Fibroblast of skin of left quadriceps (primary cell): ENCODE measurements at places on chromosomes 16 and 17.

DNA sequence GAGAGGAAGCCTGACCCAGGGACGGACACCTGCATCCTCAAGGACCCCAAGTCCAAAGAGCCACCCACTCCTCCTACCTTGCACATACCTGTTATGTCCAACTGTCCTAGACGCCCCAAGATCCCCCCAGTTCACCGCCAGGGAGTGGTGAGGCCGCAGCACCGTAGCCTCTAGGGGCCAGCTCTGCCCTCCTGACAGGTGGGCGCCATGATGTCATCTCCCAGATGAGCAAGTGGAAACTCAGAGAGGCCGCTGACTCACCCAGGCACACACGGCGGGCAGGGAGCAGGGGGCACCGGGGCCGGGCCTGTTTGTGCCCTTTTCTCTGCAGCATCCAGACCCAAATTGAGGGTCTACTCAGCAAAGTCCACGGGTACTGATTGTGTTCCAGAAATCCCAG, 4.8 kb upstream of the ZNF469 start:
- no peak for DNase-seq

- DNase-seq = no peak
Observed at GRCh38 chr17:180381-181244, 837 bp downstream of the DOC2B start.

- DNase-seq = no peak
Observed at GRCh38 chr16:73400951-73401350, 353.0 kb upstream of the ZFHX3 start.

DNA sequence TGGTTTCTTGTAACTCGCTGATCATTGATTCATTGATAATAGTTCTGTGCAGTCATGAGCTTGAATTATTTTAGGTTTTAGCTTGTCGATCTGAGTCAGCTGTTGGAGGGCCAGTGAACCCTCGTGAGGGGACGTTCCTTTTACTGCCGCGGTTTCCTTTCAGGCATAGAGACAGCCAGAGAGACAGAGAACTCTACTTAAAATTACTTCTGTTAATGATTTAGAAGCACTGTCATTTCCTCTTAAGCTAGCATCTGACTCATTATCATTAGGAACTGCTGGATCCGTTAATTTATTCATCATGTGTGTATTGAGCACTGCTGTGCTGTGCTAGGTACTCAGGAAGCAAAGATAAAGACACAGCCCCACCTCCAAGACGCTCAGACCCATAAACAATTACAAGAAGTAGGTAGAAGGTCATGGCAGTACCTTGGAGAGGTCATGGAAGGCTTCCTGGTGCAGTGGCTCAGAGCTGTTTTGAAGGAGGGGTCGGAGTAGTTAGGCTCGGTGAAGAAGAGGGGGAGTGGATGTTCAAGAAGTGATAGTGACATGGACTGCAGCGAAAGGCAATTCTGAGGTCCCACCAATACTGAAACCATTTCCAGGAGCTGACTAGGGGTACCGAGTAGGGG, 3.3 kb downstream of the PGS1 start:
- peak; percentile 64 for DNase-seq

GRCh38 chr17:45146166-45146565, 2.1 kb upstream of the HEXIM1 start:
- no peak for DNase-seq

DNA sequence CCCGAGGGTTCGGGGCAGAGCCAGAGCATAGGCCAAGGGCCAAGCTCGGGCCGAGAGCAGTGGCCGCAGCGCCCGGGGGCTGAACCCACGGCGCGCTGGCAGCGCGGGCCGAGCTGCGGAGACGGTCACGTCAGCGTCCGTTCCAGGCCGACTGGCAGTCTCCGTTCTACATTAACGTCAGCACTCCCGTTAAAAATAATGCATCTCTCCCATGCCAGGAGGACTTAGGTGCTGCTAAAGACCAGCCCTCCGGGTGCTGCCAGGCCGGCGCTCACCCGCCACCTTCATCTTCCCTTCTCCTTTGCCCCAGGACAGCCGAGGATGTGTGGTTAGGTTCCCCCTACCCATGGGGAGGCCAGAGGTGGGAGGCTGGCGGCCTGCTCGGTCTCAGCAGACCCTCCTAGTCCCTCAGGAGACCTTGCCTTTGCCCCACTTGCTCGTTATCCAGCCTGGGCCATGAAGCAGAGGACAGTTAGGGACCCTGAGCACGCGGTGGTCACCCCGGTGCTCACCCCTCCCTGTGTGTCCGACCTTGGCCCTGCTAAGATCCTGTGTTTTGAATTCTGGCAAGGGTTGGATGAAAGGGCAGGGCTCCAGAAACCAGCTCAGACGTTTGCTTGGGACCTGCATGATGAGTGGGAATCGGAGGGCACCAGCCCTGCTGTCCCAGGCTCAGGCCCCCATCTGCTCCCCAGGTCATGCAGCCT, 572 bp downstream of the MPG start:
- no peak for DNase-seq

DNA sequence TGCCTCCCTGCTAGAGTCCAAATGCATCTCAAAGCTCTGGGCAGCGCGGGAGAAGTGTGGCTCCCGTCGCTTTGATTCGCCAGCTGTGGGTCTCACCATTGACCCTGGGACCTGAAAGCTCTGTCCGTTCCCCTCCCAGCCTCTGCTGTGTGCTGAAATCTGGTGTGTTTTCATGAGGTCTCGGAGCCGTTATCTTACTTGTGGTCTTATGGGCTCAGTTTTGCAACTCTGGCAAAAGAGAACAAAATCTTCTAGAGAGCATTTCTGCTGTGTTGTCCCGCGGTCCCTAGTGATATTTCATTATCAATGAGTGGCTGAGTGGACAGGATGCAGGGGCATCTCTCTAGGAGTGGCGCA, 13.3 kb downstream of the CRISPLD2 start:
- no peak for DNase-seq

- DNase-seq = no peak
Observed at GRCh38 chr17:58677194-58677880, 14.5 kb downstream of the TEX14 start.

DNA sequence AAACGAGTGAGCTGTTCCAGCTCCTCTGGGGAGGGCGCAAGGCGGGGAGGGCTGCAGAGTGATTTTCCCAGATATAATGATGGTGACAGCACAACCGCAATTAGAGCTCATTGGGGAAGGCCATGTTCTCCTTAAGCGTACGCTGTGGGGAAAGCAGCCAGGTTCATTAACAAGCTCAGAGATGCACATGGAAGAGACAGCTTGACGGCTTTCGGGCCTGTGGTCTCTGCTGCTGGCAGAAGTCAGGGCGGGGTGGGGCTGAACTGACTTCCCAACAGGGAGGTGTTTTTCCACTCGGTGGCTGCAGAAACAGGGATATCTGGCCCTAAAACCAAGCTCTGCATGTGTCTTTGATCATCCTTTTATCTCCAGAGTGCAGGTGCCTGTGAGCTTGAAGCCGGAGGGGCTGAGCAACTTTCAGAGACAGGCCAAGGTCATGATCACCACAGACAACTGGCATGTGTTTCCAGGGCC, 24.0 kb upstream of the CACNG1 start:
- DNase-seq = no peak

DNA sequence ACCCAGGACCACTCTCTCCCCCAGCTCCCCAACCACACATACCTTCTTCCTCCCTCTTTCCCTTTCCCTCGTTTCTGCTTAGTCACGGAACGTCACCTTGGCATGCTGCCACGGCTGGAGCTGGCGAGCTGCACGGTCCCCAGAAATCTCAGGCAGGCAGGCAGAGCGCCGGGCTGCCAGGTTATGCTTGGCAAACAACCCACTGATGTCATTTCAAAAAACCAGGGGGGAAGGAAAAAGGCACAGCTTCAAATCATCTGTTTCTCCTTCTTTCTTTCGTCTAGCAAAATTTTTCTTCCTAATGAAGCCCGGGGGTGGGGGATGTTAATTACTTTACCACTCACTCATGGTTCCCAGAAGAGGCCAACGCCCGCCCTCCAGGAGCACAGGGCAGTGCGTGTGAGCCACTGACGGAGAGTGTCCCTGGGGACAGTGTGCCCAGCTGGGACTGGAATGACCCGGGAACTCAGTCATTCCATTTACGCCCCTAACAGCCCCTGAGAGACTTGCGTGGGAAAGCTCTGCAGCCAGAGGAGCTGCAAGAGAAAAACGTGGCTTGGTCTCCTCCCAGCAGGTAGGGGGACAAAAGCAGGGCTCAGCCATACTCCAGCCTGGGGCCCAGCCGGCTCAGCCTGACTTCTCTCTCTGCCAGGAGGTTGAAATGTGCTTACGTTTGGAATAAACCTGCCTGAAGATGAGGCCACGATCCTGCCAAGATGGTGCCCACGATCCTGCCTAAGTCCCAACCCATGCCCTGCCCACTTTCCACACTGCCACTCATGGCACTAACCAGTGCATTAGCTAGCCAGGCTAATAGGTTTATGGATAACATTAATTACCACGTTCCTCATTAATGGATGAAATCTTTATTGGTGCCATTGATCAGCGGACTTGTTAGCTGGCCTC, 198.9 kb downstream of the ZFHX3 start:
- peak; percentile 78 for DNase-seq

GRCh38 chr17:74272731-74273201, 1.3 kb upstream of the DNAI2 start:
- no peak for DNase-seq

DNA sequence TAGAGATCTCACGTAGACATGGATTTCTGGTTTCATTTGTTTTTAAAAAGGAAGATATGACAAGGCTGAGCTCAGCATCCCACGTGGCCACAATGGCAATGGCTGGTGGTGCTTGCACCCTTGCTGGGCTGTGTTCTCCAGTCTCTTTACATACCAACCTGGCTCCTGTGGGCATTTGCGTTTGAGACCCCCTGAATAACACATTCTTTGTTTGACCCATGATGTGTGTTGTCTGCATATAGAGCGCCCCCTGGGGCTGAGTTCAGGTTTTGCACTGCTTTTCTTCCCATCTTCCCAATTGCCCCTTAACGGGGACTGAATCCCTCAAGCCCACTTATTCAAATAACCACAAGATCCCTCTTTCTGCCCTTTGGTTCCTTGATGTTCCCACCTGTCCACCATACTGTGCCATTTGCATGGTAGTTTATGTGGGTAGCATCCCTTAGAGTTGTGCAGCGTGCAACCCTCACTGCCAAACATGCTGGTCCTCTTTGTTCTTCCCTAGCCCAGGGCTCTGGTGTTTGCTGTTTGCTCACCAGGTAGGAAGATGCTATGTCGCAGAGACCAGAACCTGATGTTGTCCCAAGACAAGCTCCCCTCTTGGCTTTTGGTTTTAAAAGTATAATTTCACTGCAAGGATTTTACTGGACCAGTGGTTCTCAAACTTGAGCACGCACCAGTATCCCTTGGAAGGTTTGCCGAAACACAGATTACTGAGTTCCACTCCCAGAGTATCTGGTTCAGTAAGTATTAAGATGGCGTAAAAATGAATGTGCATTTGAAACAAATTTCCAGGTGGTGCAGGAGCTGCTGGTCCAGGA, 38.5 kb upstream of the NKD1 start:
- DNase-seq = no peak

GRCh38 chr17:51085150-51085805, 35.4 kb downstream of the SPAG9 start:
- DNase-seq = peak; percentile 3

DNA sequence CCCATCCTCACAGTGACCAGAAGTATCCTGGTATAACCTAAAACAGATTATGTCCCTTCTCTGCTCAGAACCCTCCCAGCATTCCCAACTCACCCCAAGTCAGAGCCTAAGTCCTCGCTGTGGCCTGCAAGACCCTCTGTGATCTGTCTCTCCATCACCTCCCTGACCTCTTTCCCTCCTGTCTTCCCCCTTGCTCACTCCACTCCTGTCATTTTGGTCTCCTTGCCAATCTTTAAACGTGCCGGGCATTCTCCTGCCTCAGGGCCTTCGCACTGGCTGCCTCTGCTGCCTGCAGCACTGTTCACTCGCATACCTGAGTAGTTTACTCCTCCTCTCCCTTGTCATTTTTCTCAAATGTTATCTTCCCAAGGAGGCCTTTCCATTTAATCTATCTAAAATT, 97.7 kb downstream of the GSG1L start:
- DNase-seq = no peak

- DNase-seq = no peak
Observed at GRCh38 chr16:57773019-57773418, 29.3 kb downstream of the KIFC3 start.

DNA sequence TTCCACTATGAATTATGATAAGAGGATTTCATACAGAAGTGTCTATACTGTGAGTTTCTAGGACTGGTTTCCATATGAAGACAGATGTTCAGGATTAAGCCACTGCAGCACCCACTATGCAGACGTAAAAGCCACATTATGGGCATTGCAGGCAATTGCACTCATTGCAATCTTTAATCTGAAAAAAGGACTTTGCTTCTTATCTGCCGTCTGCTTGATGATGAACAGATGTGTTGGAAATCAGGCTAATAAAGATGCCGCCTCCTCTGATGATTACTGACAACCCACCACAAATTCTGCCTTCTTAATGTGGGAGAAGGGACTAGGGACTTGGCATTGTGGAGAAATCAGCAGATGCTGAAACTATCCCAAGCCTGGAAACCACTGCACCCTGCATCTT, 276.9 kb downstream of the IRF8 start:
- DNase-seq = no peak

GRCh38 chr17:4583782-4584100, 588 bp upstream of the SMTNL2 start:
- no peak for DNase-seq

- no peak for DNase-seq
Observed at GRCh38 chr17:50909765-50910605, 43.8 kb upstream of the TOB1 start.

GRCh38 chr16:2155977-2156848, 631 bp downstream of the TRAF7 start:
- no peak for DNase-seq

- DNase-seq = no peak
Observed at GRCh38 chr17:47741793-47742145, 8.7 kb downstream of the TBX21 start.

GRCh38 chr17:76996741-76997694, 128.8 kb downstream of the MGAT5B start:
- no peak for DNase-seq

DNA sequence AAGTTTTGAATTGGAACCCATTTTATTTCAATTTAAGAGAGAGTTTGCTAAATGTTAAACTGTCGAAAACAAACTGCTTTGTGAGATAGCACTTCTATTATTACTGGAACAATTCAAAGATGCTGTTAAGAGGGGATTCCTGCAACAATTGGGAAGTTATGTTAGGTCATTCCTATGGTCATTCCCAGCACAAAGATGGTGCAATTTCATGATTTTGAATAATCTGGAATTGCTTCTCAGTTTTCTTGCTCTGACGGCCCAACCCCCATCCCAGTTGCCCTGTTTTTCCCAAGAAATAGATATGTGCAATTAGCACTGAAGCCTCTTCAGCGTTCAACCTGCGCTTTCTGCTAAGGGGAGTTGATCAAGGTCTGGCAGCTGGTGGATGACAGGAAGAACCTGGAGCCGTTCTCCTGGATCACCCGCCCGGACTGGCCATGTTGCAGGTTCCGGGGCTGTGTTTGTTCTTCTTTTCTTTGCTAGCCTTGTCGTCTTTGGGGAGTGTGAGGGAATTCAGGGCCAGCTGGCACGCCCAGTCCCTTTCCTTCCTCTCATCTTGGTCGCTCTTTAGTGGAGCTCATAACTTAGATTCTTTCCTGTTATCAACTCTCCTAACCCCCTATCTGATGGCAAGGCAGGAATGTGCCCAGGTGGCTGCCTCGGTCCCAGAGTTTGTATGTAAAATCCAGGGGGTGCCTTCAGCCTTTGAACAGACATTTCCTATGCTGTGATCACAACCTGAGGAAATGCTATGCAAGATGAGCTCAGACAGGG, 29.0 kb upstream of the IRF8 start:
- no peak for DNase-seq
